ENCODE measurements at places on chromosomes 3 and 15.
A peak's percentile ranks its signal among the peaks of the same experiment; 100 is the strongest.

DNA sequence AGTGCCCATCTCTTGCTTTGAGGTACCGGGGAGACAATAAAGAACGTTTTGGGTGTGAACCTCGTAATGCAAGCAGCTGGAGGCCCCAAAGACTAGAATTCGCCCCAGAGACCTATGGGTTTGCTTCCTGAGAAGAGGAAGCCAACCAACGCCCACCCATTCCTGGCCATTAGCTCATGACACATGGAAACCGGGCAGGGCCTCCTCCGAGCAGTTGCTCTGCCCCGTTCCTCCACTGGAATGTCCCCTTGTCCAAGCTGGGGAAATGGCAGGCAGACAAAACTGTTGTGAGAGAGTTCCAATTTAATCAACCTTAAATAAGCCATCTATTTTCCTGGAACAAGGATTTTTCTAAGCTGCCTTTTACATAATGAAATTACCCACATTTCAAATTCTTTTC lies 250.9 kb upstream of the IGF1R start:
- DNase-seq: no peak

- no peak for DNase-seq
These were observed 33.4 kb downstream of the SLC28A2 start for GRCh38 chr15:45285413-45285812.

DNA sequence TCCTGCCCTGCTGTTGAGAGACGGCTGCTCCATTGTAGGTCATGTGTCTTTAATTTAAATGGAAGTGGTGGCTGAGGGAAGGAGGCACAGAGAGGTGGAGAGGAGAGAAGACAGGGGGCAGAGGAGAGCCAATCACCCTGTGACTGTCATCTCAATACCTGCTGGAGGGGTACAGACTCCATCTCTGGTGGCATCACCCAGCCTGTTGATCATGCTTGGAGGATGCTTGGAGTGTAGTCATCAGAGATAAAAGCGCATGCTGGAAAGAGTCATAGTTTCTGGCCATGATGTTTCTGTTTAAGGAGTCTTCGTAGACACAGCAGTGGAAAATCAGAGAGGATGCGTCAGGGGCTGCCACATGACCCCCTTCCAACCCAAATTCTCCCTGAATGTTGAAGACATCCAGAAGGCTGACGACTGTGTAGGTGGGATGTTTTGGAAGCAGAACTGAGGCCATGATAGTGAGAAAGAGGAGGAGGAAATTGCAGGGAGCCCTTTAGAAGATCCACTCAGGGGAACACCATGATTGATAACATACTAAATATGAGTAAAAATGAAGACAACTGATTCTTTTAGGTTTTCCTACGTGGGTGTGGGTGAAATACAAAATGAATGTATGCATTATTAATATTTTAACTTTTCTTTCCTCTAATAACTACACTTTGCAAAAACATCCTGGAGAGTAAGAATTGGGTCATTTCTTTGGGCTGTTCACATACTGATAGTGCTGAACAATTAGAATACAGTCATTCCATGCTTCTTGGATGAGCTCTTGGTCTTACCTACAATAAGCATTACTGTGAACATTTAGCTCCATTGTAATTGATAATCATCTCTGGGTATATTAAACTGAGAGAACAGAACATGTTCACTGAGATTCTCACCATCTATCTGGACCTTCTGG lies 210.6 kb upstream of the ATP10A start:
- DNase-seq: no peak

GRCh38 chr3:178915365-178915764 lies 156.2 kb downstream of the ZMAT3 start:
- no peak for DNase-seq

DNA sequence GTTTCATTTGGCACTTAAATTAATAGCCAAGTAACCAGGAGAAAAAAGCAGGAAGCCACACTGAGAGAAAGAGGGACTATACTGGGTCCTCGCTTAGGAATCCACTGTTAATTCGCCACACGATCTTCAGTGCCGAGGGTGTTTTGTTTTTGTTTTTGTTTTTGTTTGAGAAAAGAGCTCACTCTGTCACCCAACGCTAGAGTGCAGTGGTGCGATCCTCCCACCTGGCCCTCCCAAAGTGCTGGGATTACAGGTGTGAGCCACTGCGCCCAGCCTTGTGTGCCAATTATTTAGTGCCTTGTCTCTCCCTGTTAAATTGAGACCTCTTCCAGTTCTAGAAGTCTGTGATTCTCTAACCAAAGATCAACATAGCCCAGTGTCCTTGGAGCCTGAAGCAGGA lies 53.8 kb upstream of the TPM1 start:
- DNase-seq: no peak

GRCh38 chr3:123723522-123724168 lies 138.8 kb upstream of the HACD2 start:
- DNase-seq: no peak

GRCh38 chr3:42547401-42547945 lies 34.3 kb downstream of the SEC22C start:
- DNase-seq: peak; percentile 56

DNA sequence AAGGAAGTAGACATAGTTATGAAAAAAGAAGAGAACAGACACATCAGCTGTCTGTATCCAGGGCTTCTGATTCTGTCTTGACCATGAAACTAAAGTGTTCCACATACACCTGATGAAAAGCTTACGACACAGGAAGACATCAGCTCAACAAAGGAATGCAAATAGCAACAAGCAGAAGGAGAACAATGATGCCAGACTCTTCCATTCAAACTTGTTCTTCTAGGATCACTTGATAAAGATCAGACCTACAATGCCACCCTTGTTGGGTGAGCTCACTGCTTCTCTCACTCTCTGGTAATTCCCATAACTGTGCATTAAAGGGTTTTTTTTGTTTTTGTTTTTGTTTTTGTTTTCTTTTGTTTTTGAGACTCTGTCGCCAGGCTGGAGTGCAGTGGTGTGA lies 49.7 kb downstream of the GATM start:
- no peak for DNase-seq

GRCh38 chr15:54803987-54804386 lies 392.8 kb downstream of the RSL24D1 start:
- DNase-seq: no peak

DNA sequence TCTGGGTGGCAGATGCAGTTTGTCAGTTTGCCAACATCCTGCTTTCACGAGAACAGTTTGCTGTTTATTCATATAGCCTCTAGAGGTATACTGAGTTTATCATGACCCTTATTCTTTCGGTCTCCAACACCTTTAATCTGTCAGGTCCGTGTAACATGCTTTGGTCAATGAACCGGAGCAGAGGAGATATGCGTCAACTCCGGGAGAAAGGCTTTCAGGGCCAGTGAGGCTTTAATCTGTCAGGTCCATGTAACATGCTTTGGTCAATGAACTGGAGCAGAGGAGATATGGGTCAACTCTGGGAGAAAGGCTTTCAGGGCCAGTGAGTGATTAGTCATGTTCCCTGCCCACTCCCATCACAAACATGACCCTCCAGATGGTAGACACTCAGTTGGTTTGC lies 16.9 kb upstream of the GPD1L start:
- no peak for DNase-seq

DNA sequence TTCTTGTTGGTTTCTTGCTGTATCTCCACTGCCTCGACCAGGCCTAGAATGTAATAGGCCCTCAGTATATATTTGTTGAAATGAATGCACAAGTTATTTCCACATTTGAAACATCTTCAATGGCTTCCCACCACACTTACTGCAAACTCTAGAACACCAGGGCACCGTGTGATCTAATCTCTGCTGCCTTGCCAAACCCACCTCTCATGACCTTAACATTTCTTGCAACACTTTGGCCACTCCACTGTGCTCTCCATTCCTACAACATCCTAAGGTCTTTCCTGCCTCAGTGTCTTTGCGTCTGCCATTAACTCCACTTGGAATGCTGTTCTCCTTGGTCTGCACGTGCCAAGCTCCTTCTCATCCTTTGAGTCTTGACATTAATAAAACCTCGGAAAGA lies 14.1 kb downstream of the FRMD4B start:
- DNase-seq: no peak

- no peak for DNase-seq
These were observed 9.1 kb upstream of the SYN2 start for GRCh38 chr3:11995120-11995519.

DNA sequence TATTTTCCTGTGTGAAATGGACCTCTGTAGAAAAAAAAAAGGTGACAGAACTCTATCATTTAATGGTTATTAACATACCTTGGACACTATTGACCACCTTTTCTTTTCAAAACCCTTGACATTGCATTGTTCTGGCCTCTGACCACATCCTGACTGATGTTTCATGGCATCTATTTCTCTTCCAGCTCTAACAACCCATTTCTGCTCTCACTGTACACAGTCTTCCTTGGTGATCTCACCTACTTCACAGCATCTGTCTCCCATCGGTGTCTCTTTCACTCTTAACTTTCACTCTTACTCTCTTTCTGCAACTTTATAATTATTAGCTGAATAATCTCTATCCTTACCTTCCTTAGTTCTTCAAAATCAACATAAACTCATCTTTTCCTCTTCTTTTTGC lies 217.4 kb upstream of the CD96 start:
- no peak for DNase-seq
